EL (cell line): ENCODE measurements at places on chromosomes 13 and 19.

- no peak for DNase-seq
These were observed 27.3 kb downstream of the ZNF473 start for GRCh38 chr19:50053119-50053518.

- DNase-seq = no peak
These were observed 1.2 kb upstream of the SLC27A1 start for GRCh38 chr19:17469092-17469480.

DNA sequence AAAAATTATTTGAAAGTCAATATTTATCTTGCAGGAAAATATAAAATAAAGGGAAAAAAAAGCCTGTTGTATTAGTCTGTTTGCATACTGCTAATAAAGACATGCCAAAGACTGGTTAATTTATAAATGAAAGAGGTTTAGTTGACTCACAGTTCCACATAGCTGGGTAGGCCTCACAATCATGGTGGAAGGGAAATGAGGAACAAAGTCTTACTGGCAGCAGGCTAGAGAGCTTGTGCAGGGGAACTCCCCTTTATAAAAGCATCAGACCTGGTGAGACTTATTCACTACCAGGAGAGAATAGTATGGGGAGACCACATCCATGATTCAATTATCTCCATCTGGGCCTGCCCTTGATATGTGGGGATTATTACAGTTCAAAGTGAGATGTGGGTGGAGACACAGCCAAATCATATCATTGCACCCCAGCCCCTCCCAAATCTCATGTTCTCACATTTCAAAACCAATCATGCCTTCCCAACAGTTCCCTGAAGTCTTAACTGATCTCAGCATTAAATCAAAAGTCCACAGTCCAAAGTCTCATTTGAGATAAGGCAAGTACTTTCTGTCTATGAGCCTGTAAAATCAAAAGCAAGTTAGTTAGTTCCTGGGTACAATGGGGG is 1416.5 kb upstream of the SPRY2 start:
- DNase-seq = no peak

DNA sequence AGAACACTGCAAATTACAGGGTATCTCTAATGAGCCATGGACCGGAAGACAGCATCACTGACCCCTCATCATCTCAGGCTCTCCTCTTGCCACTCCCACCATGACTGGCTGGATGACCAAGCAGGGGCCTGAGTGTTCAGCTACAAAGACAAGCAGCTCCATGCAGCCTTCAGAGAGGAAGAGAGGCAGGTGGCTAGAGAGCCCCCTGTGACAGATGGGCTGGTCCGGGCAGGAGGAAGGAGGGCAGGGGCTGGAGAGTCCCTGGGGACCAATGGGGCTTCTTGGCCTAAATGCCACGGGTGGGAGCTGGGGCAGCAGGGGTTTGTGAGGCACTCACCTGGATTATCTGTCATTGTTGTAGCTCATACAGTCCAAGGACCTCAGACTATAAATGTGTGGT is 12.8 kb upstream of the RASA3 start:
- DNase-seq = no peak

GRCh38 chr19:325937-326565 is 18.5 kb downstream of the MIER2 start:
- DNase-seq = no peak
